ENCODE measurements at places on chromosomes 5 and 9.

DNA sequence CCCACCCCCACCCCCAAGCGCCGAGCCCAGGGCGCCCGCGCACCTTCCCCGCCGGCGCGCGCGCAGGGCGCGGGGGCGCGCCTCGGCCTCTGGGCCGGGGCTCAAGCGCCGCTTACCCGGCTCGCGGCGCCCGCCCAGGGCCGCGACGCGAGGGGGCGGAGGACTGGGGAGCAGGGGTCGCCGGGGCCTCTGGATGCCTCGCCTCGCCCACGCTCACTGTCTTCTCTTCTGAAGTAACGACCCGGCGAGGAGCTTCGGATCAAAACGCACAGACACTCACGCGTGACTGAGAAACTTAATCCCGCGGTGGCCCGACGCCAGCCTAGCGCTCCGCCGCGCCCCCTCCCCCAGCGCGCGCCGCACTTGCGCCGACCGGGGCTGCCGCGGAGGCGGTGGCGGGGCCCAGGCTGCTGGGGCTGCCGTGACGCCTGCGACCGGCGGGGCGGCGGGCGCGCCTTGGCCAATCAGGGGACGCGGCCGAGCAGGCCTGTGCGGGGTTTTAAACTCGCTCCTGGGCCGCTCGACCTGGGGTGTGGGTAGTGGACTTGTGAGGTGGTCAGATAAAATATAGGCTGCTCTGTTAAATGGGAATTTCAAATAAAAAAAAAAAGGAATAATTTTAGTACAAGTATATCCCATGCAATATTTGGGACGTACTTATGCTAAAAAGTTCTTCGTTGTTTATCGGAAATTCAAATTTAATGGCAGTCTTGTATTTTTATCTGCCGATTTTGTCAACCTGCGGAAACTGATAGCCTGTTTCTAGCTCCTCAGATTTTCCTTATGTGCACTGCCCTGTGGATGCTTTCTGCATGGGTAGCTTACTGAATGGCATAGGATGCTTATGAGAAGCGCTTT is at the start of gene MPDZ:
Gene MPDZ, minus strand, starts transcription at position 409 of the 858 bp plus-strand sequence. CDS start 29,377 bp downstream, outside the sequence.
- no peak for DNase-seq

DNA sequence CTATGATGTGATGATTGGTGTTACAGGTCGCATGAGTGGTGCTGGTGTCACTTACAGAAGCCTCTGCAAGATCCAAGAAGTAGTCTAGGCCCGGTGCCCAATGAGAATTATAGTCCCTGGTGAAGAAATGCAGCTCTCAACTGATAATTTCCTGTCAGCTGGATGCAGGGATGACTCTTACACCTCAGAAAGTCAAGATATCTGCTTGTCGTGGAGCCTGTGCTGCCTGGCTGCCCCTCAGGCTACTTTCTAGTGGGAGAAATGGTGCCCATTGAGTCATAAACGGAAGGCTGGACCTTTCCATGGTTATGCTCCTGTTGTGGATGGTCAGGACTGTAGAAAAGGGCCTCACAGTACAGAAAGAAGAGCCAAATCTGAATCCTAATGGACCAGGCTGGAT is 46.8 kb upstream of the NXNL2 start:
- DNase-seq, result no peak

DNA sequence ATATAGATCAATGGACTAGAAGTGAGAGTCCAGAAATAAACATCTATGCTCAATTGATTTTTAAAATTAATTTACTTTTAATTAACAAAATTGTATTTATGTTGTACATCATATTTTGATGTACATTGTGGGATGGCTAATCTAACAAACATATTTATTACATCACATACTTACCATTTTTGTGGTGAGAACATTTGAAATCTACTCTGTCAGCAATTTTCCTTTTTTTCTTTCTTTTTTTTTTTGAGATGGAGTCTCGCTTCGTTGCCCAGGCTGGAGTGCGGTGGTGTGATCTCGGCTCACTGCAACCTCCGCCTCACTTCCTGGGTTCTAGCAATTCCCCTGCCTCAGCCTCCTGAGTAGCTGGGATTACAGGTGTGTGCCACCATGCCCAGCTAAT is 32.4 kb upstream of the SHB start:
- DNase-seq, result no peak

GRCh38 chr5:76099286-76099702 is 16.1 kb downstream of the SV2C start:
- no peak for DNase-seq

DNA sequence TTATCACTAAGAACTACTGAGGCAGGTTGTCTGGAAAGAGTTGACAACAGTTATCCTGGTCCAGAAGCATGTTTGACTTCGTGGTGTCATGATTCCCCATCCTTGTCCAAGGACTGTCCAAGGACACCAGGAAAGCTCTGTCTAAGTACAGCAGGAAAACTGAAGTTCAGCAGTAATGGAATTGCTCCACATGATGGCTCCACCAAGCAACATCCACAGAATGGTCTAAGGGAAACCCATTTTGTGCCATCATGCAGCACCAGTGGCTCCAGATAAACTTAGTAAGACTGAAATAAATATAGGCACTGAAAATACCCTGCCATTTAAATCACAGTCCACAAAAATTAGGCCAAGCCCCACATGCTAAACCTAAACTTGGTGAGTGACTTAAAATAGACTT is 192.8 kb downstream of the CDH18 start:
- no peak for DNase-seq

- DNase-seq, result peak; percentile 87
These were observed 36.7 kb downstream of the NDFIP1 start for GRCh38 chr5:142145106-142145900.

GRCh38 chr9:133991964-133992779 is at the start of gene VAV2:
Gene VAV2 (minus strand): TSS chr9:133992324. CDS start chr9:133992278, 46 bp downstream.
- DNase-seq, result no peak

- DNase-seq, result no peak
These were observed 85.0 kb upstream of the COL5A1 start for GRCh38 chr9:134556531-134557068.

DNA sequence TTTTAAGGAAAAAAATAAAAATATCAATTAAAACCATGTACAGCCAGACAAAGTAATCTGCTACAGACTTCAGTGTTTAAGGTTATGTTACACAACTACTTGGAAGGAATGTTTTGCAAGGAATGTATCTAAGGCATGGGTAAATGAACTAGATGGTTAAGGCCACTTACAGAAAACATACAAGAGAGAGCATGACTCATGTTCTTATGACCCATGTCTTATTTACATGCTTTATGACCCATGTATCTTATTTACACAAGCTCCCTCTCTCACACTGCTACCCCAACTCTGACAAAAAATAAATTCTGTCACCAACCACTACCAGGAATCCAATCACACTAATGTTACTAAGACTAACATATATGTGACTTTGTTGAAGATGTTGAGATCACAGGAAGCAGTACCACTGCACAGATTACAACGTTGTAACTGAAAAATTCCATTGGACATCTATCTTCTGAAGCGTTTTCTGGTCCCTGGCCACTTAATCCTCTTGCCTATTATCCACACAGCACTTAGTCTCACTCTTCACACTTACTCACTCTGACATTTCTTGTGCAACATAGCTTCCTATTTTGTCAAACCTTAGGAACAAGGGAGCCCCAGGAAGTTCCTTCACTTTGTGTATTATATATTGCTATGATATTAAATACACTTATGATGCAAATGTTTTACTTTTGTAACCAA is 1630.1 kb upstream of the C9orf72 start:
- DNase-seq, result no peak

GRCh38 chr5:115558388-115558956 is 13.9 kb upstream of the FEM1C start:
- no peak for DNase-seq

DNA sequence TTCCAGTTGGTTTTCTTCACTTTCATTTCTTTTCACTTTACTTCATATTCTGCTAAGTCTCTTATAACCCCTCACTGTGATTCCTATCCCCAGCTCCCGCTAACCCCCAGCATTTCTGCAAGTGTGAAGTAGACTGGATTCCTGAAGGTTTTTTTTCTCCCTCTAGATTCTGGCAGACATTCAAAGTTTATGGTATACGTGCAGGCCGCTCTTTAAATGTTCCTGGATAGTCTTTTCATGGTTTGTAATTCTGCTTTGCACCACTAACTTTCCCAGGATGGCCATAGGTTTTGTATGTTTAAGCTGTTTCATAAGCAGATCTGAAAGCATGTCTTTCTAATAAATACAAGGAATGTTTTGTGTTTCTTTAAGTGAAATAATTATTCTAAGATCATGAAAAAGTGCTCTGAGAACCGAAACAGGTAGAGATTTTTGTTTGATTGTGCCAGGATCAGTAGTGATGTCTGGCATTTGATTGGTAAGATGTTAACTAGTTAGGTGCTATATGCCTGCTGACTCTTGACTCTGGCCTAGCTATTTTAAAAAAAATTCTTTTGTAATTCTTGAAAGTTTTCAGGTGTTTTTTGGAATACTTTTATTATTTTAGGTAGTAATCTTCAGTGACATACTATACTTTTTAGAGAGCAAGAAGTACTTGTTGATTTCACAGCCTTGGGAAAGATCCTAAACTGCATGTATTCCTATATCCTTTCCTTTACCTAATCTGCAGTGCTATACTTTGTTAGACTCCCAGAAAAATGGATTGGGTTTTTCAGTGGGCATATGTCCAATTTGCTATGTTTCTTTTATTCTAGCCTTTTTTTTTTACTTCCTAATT is 29.7 kb downstream of the CNOT6 start:
- no peak for DNase-seq

- no peak for DNase-seq
These were observed 407.7 kb downstream of the PDE4D start for GRCh38 chr5:59485629-59486439.

GRCh38 chr9:114910541-114910940 is 19.9 kb downstream of the TNFSF8 start:
- no peak for DNase-seq

DNA sequence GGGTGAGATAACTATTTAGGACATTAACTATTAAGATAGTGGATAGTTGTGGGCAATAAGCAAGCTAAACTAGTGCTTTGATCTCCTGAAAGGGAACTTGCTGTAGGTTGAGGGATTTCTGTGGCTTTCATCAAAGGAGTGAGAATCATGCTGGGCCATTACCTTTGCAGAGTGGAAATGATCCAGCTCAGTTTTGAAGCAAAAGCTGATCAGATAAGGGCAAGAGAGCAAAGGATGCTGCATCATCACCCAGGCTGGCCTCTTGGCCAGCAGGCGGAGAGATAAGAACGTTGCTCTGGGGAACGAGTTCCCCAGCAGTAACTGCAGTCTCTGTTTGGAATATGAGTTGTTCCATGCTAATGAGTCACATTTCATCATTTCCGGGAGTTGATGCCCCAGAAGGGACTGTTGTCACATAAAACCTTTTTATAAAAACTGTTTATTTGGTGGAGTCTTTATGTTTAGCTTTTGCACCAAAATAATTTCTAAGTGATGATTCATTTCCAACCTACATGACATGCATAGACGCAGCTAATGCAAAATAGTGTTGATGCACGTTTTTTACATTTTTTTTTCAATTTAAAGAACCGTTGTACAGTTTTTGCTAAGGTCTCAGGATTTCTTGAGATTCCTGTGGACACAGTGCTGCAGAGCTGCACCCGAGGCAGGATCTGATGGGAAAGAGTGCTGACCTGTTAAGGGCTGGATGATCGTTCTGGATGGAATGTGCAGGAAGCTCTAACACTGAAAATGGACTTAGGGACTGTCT is 99.3 kb downstream of the ACTBL2 start:
- DNase-seq, result no peak

DNA sequence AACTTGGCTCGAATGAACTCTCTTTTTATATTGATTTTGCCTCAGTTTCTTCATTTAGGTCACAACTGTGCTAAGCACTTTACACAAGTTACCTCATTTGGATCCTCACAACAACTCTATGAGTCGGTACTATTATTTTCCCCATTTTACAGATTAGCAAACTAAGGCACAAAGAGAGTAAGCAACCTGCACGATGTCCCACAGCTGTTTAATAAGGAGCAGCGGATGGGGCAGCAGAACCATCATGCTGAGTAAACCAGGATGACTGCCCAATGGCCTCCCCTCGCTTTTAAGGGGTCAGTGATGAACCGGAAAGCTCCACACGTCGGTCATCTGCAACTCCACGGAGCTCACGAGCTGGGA is 607 bp downstream of the PRELID2 start:
- DNase-seq, result no peak

- DNase-seq, result no peak
These were observed 71.9 kb downstream of the USP20 start for GRCh38 chr9:129907201-129907600.

GRCh38 chr9:84285381-84285780 is 55.2 kb downstream of the SLC28A3 start:
- DNase-seq, result no peak

- DNase-seq, result no peak
These were observed 90.2 kb upstream of the BOD1 start for GRCh38 chr5:173706700-173707099.

DNA sequence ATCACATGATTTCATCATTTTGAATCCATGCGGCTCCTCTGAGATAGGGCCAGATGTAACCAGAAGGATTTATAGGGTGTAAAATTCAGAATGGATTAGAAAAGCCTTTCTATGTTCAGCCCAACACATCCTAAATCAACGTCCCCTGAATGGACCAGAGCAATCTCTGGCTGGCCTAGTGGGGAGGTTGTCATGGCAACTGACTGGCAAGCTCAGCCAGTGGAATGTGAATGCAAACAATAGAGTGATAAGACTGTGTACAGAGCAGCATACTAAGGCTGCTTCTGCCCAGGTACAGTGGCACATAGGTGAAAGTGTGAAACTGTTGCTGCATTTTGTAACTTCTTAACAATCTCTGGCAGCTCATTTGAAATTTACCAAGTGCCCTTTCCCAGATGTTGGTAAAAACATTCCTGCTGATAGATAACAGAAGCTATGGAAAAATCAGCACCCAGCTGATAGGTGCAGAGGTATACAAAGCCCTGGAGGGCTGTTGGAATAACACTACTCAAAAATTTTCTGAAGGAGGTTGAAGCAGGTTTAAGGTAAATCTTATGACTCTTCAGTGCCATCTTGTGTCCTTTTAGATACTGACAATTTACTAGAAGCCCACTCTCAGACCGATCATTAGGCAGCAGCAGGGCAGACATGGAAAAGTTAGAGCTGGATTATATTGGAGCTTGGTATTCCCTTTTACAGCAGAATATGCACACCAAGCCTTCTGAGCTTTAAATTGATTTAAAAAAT is 267.2 kb downstream of the RAB3C start:
- no peak for DNase-seq

DNA sequence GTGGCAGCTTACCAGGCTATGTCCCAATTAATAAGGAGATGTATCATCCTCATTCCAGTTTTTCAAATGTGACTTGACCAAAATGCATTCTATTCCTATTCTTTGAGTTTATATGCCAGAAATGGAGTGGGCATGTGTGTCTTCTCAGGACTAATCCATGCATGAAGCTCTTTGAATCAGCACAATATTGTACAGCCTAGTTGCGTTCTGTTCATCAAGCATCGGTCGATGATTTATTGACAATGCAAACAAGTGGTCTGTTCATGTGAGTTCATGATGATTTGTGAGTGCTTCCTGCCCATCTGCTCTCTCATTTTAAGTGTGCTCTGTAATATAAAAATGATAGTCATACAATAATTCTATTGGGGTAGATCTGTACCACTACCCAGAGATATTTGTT is 48.3 kb downstream of the PALM2AKAP2 start:
- no peak for DNase-seq

GRCh38 chr9:12054235-12054634 is 639.0 kb upstream of the TYRP1 start:
- DNase-seq, result no peak
